ELF-1 (cell line): ENCODE measurements at places on chromosomes 6 and 20.

DNA sequence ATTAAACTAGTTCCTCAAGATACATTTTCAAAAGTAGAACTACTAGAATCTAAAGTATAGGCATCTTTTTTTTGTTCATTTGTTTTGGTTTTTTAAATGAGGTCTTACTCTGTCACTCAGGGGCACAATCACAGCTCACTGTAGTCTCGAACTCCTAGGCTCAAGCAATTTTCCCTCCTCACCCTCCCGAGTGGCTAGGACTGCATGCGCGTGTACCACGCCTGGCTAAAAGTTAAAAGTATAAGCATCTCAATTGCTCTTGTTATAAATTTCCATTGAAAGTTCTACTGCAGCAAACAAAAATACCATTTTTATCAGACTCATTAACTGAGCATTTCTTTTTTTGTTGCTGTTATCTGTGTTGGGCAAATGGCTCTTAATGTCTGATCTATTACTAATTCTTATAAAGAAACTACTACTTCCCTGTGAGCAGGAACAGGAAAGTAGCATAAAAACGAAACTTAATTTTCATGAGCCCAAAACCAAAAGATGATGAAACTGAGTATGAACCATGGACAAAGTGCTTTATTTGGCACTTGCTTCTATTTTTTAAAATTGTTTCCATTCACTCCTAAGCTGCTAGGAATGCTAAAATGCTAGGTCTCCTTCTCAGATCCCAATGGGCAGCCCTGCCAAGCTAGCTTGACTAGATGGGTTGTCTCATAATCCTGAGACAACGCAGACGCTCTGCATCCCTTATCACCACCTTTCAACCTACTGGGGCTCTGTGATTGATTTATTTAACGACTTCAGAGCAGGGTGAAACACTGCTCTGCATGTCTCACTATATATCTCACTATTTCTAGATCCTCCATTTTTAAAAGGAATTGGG lies 36.9 kb downstream of the TRPC4AP start:
- DNase-seq, result peak; percentile 19

DNA sequence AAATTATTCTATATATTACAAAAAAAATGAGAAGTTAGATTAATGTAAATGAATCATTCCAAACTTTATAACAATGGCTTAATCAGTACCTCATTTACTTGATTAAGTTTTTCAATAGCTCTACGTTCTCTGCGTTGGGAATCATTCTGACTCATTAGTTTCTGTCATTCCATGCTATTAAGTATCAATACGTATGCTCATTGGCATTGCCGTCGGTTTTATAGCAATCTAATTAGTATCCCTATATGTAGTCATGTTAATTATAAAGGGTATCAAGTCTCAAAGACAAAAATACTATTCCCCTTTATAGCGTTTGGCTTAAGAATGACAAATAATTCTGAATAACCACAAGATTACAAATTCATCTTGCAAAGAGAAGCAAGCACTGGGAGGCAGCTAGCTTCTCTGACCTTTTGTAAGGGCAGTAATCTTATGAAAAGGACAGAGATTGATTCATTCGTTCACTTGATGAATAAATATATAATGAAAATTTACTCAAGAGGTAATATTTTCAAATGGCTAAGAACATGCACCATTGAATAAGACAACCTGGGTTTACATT lies 41.8 kb downstream of the OLIG3 start:
- no peak for DNase-seq

GRCh38 chr6:88048578-88048977 lies 937 bp downstream of the SPACA1 start:
- DNase-seq, result no peak

DNA sequence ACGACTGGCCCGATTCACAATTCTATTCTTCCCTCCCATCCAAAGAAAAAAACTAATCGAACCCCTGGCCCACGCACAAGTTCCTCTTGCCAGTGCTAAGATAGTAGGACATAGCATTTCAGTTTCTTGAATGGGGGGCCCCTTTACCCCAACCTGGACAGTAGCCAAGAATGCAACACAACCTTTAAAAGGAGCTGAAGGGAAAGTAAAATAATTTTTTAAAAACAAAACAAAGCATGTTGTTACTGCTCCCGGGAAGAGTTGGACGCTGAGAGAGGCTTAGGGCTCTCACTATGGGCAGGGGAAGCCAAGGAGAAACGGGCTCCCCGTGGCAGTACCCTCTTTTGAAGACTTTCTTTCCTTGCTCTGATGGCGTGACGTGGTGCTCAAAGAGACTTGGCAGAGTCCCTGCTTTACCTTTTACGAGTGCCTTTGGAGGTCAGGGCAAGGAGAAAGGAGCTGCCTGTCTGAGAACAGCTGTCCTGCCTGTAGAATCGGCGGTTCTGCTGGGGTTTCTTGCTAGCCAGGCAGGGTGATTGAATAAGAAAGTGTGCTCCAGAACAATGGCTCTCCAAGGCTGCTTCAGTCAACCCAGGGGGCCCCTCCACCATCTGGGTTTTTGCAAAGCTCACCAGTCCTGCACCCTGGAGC lies 5.8 kb downstream of the TFAP2C start:
- no peak for DNase-seq

GRCh38 chr6:33837971-33838665 lies 34.3 kb upstream of the MLN start:
- DNase-seq, result peak; percentile 60

- DNase-seq, result no peak
Observed at GRCh38 chr20:2691127-2691526, 1.5 kb upstream of the EBF4 start.

DNA sequence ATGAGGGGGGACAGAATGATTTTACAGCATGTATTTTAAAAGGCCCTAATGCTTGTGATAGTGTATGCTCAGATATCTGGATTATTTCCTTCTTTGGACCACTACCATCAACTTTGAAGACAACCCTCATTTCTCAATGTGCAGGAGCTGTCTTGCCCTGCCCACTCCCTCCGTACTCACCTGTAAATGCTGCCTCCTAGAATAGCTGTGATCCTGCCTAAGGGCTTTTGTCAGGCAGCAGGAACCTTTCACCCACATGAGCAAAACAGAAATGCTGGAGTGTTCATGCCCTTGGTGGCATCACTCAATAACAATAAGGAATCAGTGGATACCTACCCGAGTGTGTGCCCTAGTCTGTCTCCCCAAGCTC lies 723.6 kb upstream of the FLRT3 start:
- DNase-seq, result no peak

- no peak for DNase-seq
Observed at GRCh38 chr20:15288106-15288505, 950.7 kb upstream of the FLRT3 start.

- DNase-seq, result no peak
Observed at GRCh38 chr6:43927532-43928210, 157.7 kb downstream of the VEGFA start.

DNA sequence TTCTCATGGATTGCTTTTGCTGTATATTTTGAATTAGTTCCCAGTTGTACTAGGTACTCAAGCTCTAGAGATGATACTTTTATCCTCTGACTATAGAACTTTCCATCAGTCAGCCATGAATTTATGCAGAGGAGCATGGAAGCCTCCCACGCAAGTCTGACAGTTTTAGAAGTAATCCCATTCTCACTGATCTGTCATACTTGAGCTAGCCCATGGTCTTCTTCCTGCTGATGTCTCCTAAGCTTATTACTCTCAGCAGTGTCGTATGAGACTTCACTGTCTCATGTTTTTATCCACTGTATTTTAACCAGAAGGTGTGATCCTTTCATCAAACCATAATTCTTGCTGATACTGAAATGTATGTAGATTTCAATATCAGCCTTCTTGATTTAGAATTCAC lies 715.2 kb upstream of the MARCKS start:
- no peak for DNase-seq

- peak; percentile 84 for DNase-seq
Observed at GRCh38 chr6:36121787-36122494, 8.4 kb upstream of the MAPK13 start.

GRCh38 chr6:168574699-168575195 lies 133.8 kb downstream of the SMOC2 start:
- peak; percentile 35 for DNase-seq
